HFFc6 (cell line): ENCODE measurements at places on chromosomes 4 and X.

DNA sequence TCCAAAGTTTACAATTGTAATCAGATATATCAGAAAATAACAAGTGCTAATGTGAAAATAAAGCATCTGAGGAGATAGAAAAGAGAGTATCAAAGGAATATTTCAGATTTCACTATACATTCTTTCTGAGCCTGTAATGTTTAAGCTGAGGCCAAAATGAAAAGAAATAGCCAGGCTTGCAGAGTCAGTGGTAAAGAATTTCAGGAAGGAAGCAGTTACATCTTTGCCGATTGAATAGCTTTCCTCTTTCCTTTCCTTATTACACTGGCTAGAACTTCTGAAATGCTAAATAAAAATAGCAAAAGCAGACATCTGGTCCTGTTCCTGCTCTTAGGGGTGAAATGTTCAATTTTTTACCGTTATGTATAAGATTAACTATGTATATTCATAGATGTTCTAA is 1441.6 kb upstream of the PCDH7 start:
- DNase-seq = peak; percentile 66

GRCh38 chr4:1310031-1310795 is 20.5 kb downstream of the MAEA start:
- DNase-seq = no peak

GRCh38 chrX:117274965-117275364 is 812.2 kb upstream of the CT83 start:
- DNase-seq = no peak

DNA sequence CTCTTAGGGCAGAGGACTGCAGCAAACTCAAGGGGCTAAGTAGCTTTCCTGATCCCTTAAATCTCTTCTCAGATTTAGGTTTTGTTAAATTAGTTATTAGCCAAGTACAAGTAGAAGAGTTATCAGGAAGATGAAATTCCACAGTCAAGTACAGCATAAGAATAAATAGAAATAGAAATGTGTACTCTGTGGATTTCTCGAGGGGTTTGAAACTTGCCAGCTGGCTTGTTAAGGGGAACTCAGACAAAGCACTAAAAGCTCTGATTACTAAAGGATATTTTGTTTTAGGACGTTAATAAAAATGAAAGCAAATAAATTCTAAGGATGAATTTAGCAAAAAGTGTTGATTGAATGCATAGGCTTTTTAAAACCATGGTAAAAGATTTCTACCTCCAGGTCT is 654.6 kb downstream of the RAPGEF2 start:
- DNase-seq = no peak

- peak; percentile 16 for DNase-seq
These were observed 293.2 kb downstream of the FBXO8 start for GRCh38 chr4:173990126-173990868.

GRCh38 chr4:68797048-68797447 is 18.7 kb upstream of the UGT2B10 start:
- no peak for DNase-seq

GRCh38 chr4:26174027-26174426 is 146.8 kb upstream of the RBPJ start:
- DNase-seq = no peak
